ENCODE measurements at places on chromosomes 3 and 15. TPM values are rescaled to one million over a fixed set of nuclear protein-coding genes. Genes with fewer than 3 reads are reported as not detected.

DNA sequence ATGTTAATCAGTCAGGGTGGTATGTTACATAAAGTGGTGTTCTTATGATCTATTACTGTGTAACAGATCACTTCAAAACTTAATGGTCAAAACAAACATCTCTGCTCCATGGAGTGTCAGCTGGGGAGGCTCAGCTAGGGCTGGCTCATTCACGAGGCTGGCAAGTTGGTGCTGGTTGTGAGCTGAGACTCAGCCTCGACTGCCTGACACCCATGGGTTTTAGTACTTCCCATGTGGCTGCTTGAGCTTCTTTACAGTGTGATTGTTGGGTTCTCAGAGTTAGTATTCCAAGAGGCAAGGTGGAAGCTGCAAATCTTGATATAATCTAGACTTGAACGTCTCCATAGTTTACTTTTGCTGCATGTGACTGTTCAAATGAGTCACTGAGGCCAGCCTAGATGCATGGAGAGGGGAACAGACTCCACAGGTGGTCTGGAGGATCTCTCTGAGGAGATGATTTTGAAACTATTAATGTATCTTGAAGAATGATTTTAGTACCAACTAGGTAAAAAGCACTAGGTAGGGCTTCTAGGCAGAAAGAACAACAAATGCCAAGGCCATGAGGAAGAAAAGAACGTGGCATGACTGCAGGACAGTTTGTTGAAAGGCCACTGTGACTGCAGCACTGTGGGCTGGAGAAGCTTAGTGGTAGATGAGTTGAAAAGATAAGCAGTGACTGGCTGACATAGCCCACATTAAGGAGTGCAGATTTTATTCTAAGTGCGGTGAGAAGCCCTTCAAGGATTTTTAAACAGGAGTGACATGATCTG lies 281.1 kb upstream of the PROK2 start:
- DNase-seq = no peak

DNA sequence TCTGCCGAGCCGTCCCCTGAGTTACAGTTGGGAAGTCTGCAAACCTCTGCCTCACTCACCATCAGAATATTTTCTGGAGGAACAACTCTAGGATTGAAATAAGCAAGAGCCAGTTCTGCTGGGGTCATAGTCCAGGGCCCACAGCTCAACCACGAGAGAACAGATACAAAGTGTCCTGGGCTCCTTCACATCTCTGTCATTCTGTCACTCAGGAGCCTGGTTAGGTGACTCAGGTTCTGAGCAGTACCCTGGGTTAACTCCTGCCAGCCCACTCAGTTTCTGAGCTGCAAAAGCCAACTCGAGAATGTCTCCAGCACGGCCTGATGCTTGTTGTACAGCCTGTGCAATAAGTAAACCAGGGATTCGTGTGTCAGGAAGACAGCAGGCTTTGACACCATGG lies 155.7 kb downstream of the SLCO3A1 start:
- DNase-seq = no peak

Gene TGM5
- not detected for total RNA-seq

- DNase-seq = no peak
Observed at GRCh38 chr15:71294911-71295602, 179.8 kb downstream of the THSD4 start.

DNA sequence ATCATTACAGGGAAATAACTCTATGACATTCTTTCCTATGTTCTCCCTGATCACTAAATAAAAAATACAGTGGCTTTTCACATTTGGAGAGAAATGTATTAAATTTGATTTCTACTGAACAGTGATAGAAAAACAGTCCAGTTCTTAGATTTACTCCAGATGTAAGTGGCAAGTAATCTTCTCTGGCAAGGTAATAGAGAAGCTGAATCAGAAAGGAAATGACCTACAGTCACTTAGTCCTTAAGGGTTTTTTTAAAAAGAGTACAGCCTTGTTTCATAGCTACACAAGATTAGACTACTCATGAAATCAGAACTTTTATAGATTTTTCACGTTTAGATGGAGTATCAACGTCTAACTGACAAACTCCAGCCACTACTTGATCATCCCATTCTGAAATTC lies 236.9 kb downstream of the CADPS start:
- no peak for DNase-seq

DNA sequence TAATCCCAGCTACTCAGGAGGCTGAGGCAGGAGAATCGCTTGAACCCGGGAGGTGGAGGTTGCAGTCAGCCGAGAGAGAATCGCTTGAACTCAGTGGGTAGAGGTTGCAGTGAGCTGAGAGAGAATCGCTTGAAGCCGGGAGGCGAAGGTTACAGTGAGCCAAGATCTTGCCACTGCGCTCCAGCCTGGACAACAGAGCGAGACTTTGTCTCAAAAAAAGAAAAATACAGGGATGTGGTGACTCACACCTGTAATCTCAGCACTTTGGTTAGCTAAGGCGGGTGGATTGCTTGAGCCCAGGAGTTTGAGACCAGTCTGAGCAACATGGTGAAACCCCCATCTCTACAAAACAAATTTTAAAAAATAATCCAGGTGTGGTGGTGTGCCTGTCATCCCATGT lies 26.8 kb downstream of the UBE2E1 start:
- no peak for DNase-seq

DNA sequence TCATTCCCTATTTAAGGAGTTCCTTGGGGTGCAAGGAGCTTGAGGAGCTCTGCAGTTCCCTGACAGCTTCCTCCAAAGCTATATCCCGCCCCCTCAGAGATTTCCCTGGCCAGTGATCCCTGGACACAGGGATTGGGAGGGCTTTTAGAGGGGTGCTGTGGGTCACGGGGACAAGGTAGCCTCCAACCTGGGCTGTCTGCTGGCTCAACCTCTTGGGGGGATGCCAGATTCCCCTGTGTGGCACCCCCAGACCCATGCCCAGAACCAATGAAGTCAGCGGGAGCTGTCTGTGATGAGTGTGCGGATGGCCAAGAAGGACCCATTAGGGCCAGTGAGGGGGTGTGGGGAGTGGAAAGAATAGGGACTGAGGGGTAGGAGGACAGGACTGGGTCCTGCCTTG lies 21.0 kb upstream of the ATP2B2 start:
- no peak for DNase-seq

- DNase-seq = peak; percentile 77
Observed at GRCh38 chr15:20340931-20341661, 200.5 kb downstream of the GOLGA6L6 start.

DNA sequence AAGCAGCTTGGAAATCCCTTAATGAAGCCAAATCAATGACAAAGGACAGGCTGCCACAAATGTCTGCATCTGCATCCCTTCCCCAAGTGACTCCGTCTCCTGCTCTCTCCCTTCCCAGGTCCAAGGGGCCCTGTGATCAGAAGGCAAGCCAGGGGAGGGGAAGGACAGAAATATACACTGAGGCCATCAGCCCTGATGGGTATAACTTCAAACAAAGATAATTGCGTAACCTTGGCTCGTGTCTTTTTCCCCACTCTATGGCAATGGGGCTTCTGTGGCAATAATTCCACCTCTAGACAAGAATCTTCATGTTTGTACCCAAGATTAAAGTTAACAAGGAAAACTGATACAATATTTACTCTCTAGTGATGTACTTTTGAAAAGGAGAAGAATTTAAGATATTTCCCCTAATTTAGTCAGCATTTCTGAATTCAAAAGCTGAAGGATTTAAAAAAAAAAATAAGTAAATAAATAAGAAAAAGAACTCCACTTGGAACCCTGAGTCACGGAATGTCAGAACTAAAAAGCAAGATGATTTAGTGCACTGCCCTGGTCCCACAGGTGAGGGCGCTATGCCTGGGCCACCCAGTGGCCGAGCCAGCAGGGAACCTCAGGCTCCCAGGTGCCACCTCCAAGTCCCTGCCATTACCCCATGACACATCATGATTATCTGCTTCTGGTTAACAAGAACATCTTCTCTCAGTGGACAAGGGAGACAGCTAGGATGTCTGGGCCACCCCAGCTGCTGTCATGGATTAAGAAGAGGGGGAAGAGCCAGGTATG lies 154.5 kb downstream of the STT3B start:
- DNase-seq = no peak

DNA sequence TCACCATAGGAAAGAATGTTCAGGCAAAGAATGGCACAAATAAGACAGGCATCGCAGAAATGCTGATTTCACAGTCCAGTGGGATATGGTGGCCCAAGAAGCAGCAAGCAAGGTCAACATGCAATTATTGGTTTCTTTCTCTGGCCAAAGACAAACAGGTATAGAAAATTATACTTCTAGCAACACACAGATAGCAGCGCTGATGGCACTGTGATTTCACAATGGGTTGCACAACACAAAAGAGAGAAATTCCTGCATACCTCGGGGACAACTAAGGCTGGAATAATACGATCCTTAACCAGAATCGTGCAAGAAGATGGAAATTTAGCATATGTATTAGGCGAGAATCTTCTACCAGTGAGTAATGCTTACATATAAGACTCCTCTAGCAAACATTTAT lies 76.3 kb upstream of the NR2F2 start:
- no peak for DNase-seq

Gene UBAP1L
- 4.3 TPM for total RNA-seq

Gene MELTF
- total RNA-seq = 2.4 TPM

Gene TLR9
- total RNA-seq = 0.20 TPM

DNA sequence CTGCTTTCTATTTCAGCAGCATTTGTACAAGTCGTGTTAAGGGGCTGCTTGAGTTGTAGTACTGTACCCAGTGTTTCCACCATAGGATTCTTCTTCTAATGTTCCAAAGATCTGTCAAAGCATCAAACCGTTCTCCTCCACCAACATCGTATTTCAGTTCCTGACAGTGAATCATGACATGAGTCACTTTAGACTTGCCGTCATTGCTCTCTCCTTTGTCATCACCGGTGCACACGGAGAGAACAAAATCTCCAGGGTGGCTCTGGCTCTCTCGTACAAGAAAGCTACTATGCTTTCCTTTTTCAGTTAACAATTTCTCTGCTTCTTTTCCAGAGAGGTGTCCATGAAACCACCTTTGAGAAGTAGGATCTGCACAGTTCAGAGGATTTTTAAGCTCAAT lies 270.9 kb upstream of the CCDC54 start:
- no peak for DNase-seq

Gene FBXO40
- total RNA-seq = not detected

- peak; percentile 72 for DNase-seq
Observed at GRCh38 chr3:46946856-46947545, 29.5 kb downstream of the CCDC12 start.

Gene PLA2G4B
- 17.4 TPM for total RNA-seq

Gene RARB
- total RNA-seq = not detected

DNA sequence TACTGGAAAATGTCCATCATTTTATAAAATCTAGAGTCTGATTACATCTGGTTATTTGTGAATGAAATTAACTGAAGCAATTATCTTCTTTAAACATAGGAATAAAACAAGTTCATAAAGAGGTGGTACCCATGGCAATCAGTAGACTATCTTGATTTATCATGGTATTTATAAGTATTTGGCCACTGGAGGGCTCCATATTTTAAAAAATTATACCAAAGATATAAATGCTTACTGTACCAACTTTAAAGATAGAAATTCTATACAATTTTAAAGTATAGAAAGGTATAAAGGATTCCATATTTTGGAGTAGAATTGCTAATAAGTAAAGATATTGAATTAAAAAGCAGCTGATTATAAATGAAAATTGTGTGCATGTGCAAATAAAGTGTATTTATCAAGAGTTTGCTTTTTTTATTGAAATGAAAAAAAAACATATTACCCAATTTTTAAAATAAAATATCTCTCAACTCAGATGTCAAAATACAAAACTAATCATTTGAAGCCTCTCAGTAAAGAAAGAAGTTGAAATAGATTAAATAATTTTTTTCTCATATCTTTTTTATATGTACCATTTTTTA lies 105.3 kb downstream of the BBX start:
- DNase-seq = no peak

Gene GOLGA8O
- 72.6 TPM for total RNA-seq

DNA sequence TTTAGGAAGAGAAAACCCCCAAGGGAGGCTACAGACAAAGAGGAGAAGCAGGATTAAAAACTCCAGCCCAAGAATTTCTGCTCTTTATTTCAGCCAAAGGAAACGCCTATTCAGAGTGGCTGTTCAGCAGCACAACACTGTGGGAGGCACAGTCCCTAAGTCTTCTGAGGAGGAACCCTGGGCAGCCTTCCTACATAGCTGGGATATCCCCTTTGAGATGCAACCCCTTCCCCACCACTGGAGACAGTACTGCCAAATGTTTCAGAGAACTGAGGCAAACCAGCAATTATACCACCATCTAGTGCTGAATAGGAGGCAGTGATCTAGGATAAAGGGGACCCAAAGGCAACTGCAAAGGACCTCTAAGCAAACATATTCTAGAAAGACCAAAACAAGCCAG lies 168.1 kb downstream of the VPS13C start:
- no peak for DNase-seq

DNA sequence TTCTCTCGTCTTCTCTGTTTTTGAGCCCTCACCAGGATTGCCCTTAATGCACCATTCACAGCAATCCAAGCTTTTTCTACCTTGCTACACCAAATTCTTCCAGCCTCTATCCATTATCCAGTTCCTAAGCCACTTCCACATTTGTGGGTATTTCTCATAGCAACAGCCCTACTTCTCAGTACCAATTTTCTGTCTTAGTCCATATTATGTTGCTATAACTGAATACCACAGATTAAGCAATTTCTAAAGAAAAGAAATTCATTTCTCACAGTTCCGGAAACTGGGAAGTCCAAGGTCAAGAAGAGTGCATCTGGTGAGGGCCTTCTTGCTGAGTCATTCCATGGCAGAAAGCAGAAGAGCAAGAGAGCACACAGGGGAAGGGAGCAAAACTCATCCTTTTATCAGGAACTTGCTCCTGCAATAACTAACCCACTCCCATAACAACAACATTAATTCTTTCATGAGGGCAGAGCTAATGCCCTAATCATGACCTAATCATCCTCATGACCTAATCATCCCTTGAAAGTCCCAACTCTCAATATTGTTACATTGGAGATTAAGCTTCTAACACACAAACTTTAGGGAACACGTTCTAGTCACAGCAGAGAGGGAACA lies 9.7 kb upstream of the EIF1B start:
- DNase-seq = no peak

Gene BLM
- 9.9 TPM for total RNA-seq

- no peak for DNase-seq
Observed at GRCh38 chr3:185739264-185739701, 85.6 kb downstream of the IGF2BP2 start.
